Common myeloid progenitor, CD34-positive (primary cell): ENCODE measurements at places on chromosomes 16 and 17.

DNA sequence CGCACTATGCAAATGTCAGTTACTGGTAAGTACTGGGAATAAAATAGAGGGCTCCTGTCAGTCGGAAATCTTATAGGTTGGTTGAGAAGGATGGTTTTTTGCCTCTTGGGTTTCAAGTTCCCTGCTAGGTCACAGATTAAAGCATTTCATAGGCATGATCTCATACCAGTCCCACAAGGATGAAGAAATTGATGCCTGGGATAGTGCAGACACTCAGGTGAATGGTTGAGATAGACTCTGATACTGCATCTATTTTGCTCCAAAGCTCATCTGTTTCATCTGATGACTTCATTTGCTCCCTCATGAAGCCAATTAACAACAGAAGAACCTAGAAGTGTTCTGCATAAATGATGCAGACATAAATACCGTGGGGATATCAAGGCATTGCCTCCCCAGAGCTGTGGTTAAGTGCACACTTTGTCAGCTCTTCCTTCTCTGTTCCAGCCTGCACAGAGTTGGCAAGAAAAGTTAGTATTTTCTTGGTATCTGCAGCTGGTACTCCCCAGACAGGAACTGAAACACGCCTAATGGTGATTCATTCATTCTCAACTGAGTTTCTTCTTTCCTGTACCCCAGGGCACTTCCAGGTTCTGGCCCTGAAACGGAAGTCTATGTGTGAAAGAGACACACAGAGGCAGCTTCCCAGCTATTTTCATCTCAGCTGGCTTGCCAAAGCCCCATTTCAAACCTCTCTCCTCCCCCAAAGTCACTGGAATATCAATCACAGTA, 418.3 kb upstream of the SALL1 start:
- no peak overlapping the region for H3K27ac ChIP-seq
- no peaks in the 10 kb centered on the region for H3K27me3 ChIP-seq
- no peak overlapping the region for H3K4me3 ChIP-seq
- no peaks in the 10 kb centered on the region for H3K4me1 ChIP-seq
- H3K36me3 ChIP-seq = no peaks in the 10 kb centered on the region

GRCh38 chr17:9241371-9241712, 220.0 kb downstream of the NTN1 start:
- peaks cover 36% of the 10 kb centered on the region for H3K4me1 ChIP-seq
- no peak overlapping the region for H3K4me3 ChIP-seq
- no peaks in the 10 kb centered on the region for H3K27me3 ChIP-seq
- no peak overlapping the region for H3K27ac ChIP-seq
- peak; percentile 21 for DNase-seq

- H3K4me1 ChIP-seq = peaks cover 36% of the 10 kb centered on the region
- H3K27ac ChIP-seq = peak overlapping the region; percentile 80
- peaks cover 28% of the 10 kb centered on the region for H3K36me3 ChIP-seq
- DNase-seq = no peak
Measured at GRCh38 chr17:8225813-8226535, 15.6 kb upstream of the AURKB start.

DNA sequence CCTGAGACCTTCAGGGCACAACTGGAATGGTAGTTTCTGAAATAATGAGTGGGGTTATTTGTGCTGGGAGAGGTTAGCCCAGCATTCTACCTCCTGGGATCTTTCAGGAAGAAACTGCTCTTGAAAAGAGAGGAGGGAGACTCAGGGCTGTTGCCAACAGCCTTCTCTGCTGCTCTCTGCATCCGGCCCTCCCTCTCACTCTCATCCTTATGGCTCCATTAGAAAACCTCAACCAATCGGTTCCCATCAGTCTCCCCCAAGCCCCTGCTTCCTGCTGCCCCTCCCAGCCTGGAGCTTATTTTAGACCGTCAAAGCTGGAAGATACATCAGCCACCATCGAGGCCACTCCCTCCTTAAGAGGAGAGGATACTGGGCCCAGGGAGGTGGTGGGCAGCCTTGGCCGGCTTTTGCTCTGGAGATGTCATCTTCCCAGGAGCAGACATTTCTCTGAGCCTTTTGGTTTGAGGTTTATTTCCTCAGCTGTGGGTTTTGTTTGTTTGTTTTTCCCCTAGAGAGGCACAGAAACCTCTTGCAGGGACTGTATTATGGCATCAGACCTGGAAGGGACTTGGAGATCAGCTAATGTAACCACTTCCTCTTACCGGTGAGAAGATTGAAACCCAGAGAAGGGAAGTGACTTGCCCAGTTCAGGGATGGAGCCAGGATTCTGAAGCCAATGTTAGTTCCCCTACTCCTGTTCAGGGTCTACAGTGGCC, 2.7 kb downstream of the MPRIP start:
- peak overlapping the region; percentile 12 for H3K27ac ChIP-seq
- no peaks in the 10 kb centered on the region for H3K27me3 ChIP-seq
- peak; percentile 82 for DNase-seq
- H3K4me3 ChIP-seq = no peak overlapping the region

- H3K27ac ChIP-seq = peak overlapping the region; percentile 13
- no peaks in the 10 kb centered on the region for H3K27me3 ChIP-seq
- DNase-seq = no peak
- peaks cover 4% of the 10 kb centered on the region for H3K36me3 ChIP-seq
- peaks cover 10% of the 10 kb centered on the region for H3K4me1 ChIP-seq
- peak overlapping the region; percentile 80 for H3K4me3 ChIP-seq
Measured at GRCh38 chr16:88570691-88571092, 489 bp downstream of the ZC3H18 start.

DNA sequence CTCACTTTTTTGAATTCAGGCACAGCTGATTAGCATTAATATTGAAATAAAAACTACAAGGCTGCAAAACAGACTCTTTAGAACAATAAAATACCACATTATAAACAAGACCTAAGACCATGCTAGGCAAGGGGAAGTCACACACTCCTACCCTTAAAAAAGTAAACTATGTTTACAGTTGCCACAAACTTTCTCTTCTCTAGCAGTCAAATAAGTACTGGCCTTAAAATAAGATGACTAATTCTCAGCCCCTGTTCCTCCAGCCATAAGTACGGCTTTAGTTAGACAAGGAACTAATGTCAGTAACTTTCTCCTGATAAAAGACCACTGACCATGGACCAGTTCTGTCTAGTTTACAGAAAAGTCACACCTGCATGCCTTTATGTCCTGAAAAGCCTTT, 19.5 kb upstream of the CPHXL start:
- H3K27ac ChIP-seq = no peak overlapping the region
- no peaks in the 10 kb centered on the region for H3K4me1 ChIP-seq
- H3K27me3 ChIP-seq = no peaks in the 10 kb centered on the region

DNA sequence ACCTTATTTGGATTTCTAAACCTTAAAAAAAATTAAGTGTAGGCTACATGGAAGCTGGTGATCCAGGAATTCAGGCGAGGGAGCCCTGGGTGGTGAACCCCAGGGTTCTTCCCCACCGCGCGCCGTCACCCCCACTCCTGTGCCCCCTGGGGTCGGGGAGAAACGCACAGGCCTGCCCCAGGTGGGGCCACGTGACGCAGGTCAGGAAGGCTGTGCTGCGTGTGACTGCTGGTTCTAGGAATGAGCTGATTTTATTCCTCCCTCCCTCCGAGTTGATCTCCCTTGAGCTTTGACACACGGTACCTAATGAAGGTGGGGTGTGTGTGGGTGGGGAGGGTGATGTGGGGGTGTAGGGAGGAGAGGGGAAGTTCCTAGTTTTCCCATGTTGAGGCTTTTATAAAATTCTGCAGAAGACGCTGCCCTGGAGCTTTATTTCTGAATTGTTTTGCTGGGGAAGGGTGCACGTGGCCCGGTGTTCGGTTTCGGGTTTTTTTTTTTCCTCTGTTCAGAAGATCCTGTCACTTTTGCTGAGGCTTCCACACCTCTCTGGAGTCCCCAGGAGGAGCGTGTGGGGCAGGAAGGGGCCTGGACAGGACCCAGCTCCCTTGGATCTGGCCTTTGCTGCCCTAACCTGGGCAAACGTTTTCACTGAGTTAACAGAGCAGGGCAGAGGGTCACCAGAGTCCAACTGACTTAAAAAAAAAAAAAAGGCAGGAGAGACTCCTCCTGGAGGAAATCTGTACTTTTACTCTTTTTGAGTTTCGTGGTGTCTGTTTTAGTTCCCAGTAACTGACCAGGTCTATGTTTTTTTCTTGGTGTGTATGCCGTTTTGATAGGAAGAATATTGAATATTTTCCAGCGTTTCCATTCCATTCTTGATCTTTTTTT, 55.8 kb upstream of the GSE1 start:
- DNase-seq = no peak
- H3K27ac ChIP-seq = peak overlapping the region; percentile 98
- no peaks in the 10 kb centered on the region for H3K27me3 ChIP-seq
- H3K4me3 ChIP-seq = peak overlapping the region; percentile 84
- no peaks in the 10 kb centered on the region for H3K36me3 ChIP-seq
- H3K4me1 ChIP-seq = peaks cover 49% of the 10 kb centered on the region

DNA sequence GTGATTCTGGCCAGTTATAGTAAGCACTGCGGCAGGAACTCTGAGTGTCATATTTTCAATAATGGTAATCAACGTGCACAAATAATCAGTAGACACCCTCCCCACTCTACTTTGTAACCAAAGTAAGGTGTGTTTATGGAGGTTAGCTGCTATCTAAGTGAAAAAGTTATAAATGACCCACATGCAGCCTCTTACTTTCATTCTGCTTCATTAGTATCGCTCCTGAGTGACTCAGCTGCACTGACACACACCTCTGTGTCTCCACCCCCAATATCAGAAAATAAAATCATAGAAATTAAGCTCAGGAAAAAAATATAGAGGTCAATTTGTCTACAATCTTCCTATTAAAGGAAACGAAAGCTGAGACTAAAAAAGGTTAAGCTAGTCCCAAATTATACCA, 64.1 kb upstream of the TRAP1 start:
- H3K4me1 ChIP-seq = no peaks in the 10 kb centered on the region
- no peak for DNase-seq
- no peak overlapping the region for H3K27ac ChIP-seq
- H3K27me3 ChIP-seq = no peaks in the 10 kb centered on the region
- H3K4me3 ChIP-seq = no peak overlapping the region

DNA sequence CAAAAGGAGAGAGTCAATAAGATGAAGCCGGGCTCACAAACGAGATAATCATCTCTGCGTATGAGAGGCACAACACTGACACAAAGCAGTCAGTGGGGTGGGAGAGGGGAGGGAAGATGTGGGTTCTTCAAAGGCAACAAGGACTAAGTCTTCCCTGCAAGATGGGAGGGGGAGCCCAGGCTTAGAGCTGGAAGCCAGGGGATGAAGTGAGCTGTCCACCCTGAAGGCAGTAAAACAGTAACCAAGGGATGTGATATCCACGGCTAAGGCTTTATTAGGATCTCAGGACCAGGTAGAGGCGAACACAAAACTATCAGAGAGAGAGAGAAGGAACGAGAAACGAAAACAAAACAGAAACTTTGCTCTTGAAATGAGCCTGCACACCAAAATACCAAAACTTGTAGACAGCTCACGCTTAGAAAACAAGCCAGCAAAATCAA, 115.9 kb downstream of the DYNLRB2 start:
- no peaks in the 10 kb centered on the region for H3K27me3 ChIP-seq
- H3K4me1 ChIP-seq = no peaks in the 10 kb centered on the region
- H3K36me3 ChIP-seq = no peaks in the 10 kb centered on the region
- no peak overlapping the region for H3K4me3 ChIP-seq
- no peak overlapping the region for H3K27ac ChIP-seq
- DNase-seq = no peak

- H3K4me1 ChIP-seq = no peaks in the 10 kb centered on the region
- H3K36me3 ChIP-seq = no peaks in the 10 kb centered on the region
- no peak for DNase-seq
- no peak overlapping the region for H3K27ac ChIP-seq
Measured at GRCh38 chr16:49055824-49056545, 225.7 kb downstream of the CBLN1 start.

DNA sequence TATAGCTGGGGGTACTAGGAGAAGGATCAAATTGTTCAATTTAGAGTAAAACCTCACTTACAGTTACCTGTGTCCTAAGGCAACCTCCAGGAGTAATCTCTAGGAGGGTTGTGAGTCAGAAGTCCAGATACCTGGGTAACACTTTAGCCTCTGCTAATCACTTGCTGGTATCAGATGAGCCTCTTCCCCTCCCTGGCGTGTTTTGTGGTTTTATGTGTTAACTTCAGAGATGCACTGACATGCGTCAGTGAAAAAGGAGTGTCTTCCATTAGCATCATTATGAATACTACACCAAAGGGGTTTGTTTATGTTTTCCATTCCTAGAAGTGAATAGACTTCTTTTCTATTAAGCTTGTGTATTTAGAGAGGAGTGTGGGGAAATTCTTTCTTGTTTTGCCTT, 208.2 kb downstream of the FTO start:
- no peaks in the 10 kb centered on the region for H3K27me3 ChIP-seq
- H3K27ac ChIP-seq = no peak overlapping the region
- DNase-seq = no peak

- no peak overlapping the region for H3K27ac ChIP-seq
- peaks cover 19% of the 10 kb centered on the region for H3K4me1 ChIP-seq
- H3K27me3 ChIP-seq = no peaks in the 10 kb centered on the region
- peaks cover 3% of the 10 kb centered on the region for H3K36me3 ChIP-seq
- no peak overlapping the region for H3K4me3 ChIP-seq
- peak; percentile 31 for DNase-seq
Measured at GRCh38 chr16:3857189-3858043, 23.1 kb downstream of the CREBBP start.

DNA sequence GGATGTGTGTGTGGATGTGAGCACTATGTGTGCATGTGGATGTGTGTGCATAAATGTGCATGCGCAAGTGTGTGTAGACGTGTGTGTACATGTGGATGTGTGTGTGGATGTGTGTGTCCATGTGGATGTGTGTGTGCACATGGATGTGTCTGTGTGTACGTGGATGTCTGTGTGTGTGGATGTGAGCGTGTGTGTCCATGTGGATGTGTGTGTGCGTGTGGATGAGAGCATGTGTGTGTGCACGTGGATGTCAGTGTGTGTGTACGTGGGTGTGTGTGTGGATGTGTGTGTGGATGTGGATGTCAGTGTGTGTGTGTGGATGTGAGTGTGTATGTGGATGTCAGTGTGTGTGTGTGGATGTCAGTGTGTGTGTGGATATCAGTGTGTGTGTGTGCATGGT, 63.6 kb upstream of the DOC2B start:
- H3K27me3 ChIP-seq = peaks cover 7% of the 10 kb centered on the region
- no peaks in the 10 kb centered on the region for H3K36me3 ChIP-seq
- H3K27ac ChIP-seq = no peak overlapping the region
- peaks cover 13% of the 10 kb centered on the region for H3K4me1 ChIP-seq
- no peak for DNase-seq
- H3K4me3 ChIP-seq = no peak overlapping the region

GRCh38 chr16:8952281-8952751, 11.4 kb downstream of the USP7 start:
- H3K4me3 ChIP-seq = no peak overlapping the region
- no peaks in the 10 kb centered on the region for H3K36me3 ChIP-seq
- peaks cover 14% of the 10 kb centered on the region for H3K4me1 ChIP-seq
- no peaks in the 10 kb centered on the region for H3K27me3 ChIP-seq

- no peak overlapping the region for H3K27ac ChIP-seq
- H3K27me3 ChIP-seq = peaks cover 26% of the 10 kb centered on the region
- H3K36me3 ChIP-seq = no peaks in the 10 kb centered on the region
- peaks cover 7% of the 10 kb centered on the region for H3K4me1 ChIP-seq
- H3K4me3 ChIP-seq = no peak overlapping the region
Measured at GRCh38 chr16:86930663-86931373, 352.5 kb downstream of the FOXL1 start.
